Kidney epithelial cell (primary cell): ENCODE measurements at places on chromosomes 4 and X.

DNA sequence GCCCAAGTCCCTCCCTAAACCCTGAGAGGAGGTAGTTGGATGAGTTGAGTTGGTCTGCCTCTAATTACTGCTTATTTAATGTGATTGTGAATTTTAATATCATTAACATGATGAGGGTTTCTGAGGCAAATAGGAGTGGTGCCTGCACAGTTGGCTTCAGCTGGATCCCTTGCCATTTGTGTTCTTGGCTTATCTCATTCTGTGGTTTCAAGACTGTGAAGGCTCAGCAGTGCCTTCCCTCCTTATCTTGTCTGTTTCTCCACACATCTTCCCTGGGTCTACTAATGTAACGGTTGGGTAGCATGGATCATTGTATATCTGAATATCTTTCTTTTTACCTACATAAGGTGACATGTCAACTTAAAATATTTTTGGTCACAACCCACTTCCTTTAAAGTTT, 1.6 kb upstream of the SLC10A4 start:
- no peak for DNase-seq

GRCh38 chr4:70680934-70681333, 7.4 kb upstream of the UTP3 start:
- DNase-seq, result no peak

DNA sequence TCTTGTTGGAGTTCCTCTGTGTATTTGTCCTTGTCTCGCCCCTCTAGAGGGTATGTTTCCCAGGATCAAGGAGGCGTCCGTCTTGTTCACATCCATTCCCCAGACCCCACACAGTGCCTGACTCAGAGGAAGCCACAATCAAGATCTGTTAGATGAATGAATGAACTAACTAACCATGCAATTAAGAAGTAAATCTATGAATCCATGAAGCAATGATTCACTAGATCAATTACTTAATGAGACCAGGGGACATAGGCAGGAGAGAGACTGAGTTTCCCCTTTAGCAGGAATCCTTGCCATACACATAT, 11.9 kb downstream of the BLOC1S4 start:
- no peak for DNase-seq

DNA sequence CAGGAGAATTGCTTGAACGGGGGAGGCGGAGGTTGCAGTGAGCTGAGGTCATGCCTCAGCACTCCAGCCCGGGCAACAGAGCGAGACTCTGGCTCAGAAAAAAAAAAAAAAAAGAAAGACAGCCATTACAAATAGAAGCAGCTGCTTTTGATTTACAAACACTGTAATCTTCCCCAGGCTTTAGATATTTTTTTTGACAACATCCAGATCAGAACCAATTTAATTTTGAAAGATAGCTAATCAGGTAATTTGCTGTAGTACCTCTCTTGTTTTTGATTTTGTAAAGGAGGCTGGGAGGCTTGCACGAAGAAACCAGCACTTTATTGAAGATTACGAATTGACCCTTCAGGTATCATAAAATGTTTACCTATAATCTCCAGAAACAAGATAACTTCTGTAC, 107.0 kb downstream of the LDB2 start:
- no peak for DNase-seq
